ENCODE measurements at places on chromosomes 7 and 10.

GRCh38 chr10:70660722-70661121 is 11.6 kb upstream of the ADAMTS14 start:
- DNase-seq: no peak

- peak; percentile 30 for DNase-seq
Observed at GRCh38 chr10:102752934-102753664, 9.4 kb downstream of the WBP1L start.

DNA sequence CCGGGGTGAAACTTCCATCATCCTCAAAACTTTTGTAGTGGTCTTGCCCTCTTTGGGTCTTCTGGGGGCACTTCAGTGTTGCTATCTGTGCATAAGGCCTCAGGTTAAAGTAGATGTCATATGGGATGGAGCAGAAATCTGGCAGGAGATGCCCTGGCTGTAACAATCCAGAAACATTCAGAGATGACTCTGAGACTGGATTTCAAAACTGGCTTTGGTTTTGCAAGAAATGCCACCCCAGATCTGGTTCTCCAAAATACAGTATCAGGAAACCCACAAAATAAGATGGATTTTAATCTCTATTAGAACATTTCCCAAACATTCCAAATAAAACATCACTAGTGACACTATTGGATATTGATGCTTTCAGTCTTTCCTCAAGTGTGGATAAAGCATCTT is 191.5 kb downstream of the REEP3 start:
- no peak for DNase-seq

- DNase-seq: no peak
Observed at GRCh38 chr7:48502021-48502420, 330.8 kb downstream of the ABCA13 start.

DNA sequence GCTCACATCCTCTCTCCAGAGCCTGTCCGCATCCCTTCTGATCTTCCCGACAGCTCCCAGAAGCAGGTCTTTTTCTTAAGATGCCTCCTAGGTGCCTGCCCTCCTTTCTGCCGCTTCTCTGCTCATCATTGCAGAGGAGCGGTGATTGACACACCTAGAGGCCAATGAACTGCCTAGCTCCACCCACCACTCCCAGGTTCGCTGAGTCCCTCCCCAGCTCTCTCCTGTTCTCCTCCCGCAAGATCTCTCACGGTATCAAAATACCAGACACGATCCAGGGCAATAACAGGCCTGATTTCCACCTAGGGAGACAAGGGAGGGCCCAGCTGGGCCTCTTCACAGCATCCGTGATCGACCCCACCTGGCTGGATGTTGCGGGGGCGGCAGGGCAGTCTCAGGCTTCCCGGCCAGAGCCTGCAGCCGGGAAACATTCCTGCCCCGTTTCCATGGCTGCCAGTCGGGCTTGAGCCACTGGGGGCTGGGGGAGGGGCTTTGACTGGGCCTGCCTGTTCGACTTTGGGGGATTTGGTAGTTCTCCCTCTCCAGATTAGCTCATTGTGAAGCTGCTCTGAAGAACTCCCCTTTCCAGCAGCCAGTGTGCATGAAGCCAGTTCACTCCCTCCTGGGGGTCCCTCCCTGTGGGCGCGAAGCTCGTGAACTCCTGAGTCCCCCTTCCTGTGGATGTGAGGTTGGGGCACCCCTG is 373.5 kb downstream of the RPS24 start:
- peak; percentile 87 for DNase-seq

GRCh38 chr10:58781873-58782488 is 269.3 kb downstream of the BICC1 start:
- DNase-seq: no peak

- no peak for DNase-seq
Observed at GRCh38 chr7:74129887-74130286, 44.3 kb upstream of the EIF4H start.

- no peak for DNase-seq
Observed at GRCh38 chr7:37369906-37370305, 78.8 kb downstream of the ELMO1 start.

GRCh38 chr10:86872757-86873156 is 84.7 kb downstream of the MMRN2 start:
- no peak for DNase-seq

DNA sequence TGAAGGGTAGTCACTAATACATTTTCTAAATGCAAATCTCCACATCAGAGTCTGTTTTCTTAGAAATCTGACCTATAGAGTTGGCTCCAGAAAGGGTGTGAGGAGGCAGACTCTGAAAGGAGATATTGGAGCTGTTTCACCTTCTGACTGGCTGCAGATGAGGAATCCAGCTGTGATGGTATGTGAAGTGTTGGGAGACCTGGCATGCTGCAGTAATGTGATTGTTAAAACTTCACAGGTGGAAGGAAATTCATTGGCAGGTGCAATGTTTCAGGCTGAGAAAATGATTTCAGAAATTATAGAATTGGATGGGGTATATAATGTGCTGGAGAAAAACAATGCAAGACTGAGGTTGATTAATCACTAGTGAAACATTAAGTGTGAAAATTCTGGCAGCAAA is 1134.0 kb upstream of the LRRN3 start:
- DNase-seq: no peak

DNA sequence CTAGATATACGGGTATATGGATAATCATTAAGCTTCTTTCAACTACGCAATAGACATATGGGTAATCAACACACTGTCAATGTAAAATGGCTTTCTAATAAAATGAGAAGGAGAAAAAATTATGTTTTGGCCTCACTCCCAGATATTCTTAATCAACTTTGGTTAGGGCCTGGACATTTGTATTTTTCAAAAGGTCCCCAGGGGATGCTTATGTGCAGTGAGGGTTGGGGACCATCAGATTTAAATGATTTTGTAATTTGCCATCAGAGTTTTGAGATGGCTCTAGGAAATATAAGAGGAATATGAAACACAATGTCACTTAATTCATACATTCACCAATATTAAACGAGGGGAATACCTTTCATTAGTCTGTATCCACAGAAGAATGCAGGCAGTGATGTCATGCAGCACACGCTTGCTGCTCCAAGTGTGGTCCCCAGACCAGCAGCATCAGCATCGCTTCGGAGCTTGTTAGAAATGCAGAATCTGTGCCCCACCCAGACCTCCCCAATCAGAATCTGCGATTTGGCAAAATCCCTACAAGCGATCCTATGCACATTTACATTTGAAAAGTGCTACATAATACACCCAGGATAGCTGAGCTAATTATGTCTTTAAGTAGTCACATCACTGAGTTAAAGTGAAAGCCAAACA is 75.1 kb downstream of the INHBA start:
- no peak for DNase-seq
